ENCODE measurements at places on chromosomes 6 and 20. TPM values are rescaled to one million over a fixed set of nuclear protein-coding genes. Genes with fewer than 3 reads are reported as not detected.

DNA sequence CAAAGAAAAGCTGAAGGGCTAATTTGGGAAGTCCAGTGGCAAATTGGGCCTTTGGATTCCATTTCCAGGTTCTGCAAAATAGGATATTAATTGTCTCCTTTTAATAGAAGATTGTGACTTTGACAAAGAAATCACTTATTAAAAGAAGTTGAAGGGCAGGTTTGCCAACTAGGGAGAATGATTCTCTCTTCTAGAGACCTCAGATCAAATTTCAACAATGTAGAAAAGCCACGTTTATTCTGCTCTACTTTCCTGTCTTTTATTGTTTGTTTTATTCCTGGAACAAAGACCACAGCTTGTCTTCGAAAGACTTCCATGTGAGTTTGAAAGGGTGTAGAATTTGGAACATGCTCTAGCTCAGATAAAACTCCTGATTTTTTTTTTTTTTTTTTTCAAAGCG lies 65.5 kb upstream of the PRL start:
- no peak for DNase-seq

DNA sequence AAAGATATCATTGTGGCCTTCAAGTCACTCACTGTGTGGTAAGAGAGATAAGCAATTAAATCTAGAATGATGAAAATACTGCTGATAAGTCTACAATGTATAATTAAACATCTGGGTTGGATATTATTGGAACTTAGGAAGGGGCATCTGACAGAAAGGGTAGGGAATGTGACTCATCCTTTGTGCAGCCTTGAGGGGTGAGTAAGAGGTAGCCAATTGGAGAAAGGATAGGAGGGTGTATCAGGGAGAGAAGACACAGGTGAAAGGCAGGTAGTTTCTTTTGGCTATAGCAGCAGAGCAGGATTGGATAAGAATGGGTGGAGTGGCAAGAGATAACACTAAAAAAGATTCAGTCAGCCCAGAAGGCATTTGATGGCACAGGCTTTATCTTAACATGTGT lies 182.0 kb downstream of the COL21A1 start:
- DNase-seq = no peak

DNA sequence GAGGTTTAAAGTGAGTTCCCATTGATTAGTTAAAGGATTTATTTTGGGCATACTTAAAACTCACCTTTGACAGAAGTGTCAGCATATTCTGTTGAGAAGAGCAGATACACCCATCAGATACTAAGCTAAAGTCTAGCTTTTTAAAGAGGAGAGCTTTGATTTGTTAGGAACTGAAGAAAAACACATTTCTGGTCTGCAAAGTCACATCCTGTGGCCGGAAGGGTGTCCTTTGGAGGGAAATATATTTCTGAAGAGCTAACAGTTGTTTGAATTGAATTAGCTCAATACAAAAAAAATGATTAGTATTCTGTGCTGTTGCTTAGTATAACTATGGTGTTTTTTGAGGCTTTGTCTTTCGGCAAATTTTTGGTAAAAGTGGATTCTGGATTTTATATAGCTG lies 302.7 kb downstream of the RFPL4B start:
- DNase-seq = no peak

DNA sequence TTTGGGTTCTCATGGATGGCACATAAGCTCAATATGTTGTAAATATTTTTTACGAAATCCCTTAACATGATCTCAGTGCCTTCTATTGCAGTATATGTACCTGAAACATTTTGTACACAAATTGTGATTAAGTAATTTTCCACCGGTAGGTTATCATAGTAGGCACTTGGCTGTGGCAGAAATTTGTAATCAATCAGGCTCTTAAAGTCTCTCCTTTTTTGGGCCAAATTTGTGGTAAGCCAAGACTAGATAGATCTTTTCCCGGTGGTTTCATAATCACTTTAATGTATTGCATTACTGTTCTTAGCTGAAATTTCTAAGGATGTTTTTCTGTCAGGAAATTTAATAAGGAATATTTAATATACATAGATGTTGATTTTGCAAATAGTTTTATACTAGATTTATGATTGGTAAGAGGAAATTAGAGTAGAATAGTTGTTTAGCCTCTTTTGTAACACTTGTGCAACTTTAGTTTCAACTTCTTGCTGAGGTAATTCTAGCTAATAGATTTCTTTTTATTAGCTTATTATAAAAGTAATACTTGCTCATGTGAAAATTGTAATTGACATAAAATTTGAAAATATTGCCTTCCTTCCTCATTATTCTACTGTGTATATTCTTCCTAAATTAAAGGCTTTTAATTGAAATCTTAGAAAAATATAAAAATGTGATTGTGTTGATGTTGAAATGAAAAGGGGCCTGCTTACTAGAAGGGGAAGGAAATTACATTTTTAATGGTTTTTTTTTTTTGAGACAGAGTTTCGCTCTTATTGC lies 3.2 kb downstream of the PCMT1 start:
- no peak for DNase-seq

DNA sequence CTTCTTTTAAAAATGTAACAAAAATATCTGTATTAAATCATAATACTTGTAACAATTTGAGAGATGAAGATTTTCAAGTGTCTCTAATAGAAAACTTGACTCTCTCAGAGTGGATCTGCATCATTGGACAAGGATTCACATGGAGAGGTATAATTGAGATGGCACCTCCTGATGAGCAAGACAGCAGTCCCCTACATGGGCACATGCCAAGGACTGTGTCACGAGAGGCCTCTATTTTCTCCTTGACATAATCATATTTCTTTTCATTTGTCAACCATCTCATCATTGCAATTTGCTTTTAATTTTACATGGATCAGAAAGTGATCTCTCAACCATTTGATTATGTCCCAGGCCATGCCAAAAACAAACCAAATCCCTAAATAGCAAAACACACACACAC lies 206.8 kb upstream of the THEMIS start:
- no peak for DNase-seq

DNA sequence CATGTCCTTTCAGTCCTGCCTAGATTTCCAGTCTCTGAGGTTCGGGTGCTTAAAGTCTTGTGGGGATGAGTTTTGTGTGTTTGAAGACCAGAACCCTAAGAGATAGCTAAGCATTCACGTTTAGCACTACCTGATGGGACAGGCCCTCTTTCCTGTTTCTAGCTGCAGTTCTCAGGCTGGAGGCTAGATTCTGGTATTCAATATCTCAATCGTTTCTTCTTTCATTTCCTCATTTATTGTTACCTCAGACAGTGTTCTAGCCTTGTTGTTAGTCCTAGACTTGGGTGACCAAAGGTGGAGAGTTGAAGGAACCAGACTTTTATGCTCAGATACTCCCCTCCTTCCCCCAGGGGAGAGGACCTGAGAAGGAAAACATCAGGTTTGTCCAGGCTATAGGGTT lies 16.8 kb downstream of the CEP250 start:
- DNase-seq = no peak

The NPEPL1 gene
- 14.5 TPM for total RNA-seq

The CCR6 gene
- 0.37 TPM for total RNA-seq

GRCh38 chr6:148818939-148819575 lies 72.2 kb downstream of the UST start:
- no peak for DNase-seq

GRCh38 chr6:129719692-129720091 lies 9.7 kb upstream of the ARHGAP18 start:
- no peak for DNase-seq

- DNase-seq = no peak
Measured at GRCh38 chr6:157251586-157252247, 71.6 kb downstream of the TMEM242 start.

GRCh38 chr6:164929408-164929977 lies 379.9 kb downstream of the C6orf118 start:
- DNase-seq = no peak

The ADTRP gene
- 52.1 TPM for total RNA-seq

GRCh38 chr6:170212956-170213636 lies 77.8 kb downstream of the DLL1 start:
- DNase-seq = no peak

The PRDM13 gene
- not detected for total RNA-seq

DNA sequence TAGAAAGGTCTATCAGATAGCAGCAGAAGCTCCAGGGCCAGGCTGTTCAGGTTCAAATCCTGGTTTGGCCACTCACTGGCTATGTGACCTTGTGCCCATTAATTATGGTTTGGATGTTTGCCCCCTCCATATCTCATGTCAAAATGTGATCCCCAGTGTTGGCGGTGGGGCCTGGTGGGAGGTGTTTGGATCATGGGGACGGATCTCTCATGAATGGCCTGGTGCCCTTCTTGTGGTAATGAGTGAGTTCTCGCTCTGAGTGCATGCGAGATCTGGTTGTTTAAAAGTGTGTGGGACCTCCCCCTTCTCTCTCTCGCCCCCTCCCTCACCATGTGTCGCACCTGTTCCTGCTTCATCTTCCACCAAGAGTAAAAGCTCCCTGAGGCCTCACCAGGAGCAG lies 240.9 kb downstream of the LRFN2 start:
- no peak for DNase-seq

DNA sequence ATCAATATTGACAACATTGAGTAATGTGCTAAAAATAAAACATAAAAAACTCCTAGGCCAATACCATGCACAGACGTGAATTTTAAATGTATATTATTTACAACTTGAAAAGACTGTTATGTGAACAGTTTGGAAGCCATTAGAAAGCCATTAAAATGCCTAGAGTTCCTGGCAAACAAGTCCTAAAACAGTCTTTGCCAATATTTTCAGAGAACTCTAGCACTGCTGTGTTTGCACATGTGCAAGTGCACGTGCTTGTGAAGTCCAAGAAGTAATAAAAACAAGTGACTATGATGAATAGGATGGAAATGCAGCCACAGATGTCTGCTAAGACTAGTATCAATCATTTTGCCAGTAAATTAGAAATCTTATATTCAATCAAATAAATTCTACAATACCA lies 1447.6 kb downstream of the GRIK2 start:
- DNase-seq = no peak

DNA sequence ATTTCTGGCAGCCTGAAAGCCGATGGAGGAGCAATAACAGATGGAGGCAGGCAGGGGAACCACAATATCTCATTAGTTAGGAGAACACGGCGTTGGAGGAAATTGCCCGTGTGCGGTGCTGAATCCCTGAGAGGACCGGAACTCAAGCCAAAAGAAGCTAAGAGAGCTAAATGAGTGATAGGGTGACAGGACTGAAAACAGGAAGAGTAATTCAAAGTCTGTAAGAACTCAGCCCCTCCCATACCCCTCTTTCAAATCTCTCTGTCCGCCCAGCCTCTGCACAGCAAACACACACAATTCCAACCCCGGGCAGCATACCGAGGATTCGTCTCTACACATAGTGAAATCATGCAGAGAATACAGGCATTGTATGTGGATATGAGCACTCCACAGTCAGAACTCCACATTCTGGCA lies 2.6 kb upstream of the IPCEF1 start:
- DNase-seq = peak; percentile 18

The LIN28B gene
- total RNA-seq = not detected

DNA sequence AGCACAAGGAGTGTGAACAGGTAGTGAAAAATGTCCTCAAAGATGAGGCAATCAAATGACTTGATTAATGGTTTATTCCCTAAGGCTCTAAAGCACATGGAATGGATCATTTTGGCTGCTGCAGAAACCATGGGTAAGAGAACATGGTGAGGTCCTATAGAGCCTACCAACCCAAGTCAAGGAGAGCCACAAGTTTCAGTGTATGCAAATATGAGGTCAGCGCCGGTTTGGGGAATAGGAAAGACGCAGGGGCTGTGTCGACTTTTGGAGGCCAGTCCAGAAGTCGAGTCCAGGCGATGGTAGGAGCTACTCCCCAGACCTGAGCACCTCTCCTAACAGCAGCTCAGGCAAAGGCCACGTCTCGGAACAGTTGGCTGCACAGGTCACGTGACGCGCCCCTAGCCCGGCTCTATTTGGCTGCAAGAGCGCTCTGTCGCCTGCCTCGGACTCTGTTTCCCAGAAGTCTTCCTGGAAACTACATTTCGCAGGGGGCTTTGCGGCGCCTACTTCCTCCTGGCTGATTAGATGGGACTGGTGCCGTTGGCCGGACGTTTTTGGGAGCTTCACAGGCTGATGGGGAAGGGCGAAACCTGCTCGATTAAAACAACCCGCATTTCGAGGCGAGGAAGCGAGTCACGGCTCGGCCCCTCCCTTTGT lies 74.4 kb upstream of the CHD6 start:
- DNase-seq = peak; percentile 84

DNA sequence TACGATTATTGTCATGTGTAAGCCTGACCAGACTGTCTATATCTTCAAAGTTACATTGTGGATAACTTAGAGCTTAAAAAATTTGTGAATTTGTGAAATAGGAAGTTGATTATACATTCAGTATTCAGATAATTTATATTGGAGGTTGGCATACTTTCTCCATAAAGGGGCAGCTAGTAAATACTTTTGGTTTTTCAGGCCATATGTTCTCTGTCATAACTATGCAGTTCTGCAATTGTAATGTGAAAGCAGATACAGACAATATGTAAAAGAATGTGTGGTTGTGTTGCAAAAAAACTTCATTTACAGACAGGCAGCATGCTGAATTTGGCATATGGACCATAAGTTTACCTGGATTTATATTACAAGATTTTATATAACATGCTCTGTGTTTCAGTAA lies 29.3 kb downstream of the HSF2 start:
- no peak for DNase-seq

- DNase-seq = no peak
Measured at GRCh38 chr6:917296-917695, 224.4 kb upstream of the EXOC2 start.

- peak; percentile 8 for DNase-seq
Measured at GRCh38 chr6:1263039-1263849, 48.7 kb upstream of the FOXQ1 start.

- DNase-seq = no peak
Measured at GRCh38 chr6:137291441-137291840, 72.3 kb upstream of the IFNGR1 start.

DNA sequence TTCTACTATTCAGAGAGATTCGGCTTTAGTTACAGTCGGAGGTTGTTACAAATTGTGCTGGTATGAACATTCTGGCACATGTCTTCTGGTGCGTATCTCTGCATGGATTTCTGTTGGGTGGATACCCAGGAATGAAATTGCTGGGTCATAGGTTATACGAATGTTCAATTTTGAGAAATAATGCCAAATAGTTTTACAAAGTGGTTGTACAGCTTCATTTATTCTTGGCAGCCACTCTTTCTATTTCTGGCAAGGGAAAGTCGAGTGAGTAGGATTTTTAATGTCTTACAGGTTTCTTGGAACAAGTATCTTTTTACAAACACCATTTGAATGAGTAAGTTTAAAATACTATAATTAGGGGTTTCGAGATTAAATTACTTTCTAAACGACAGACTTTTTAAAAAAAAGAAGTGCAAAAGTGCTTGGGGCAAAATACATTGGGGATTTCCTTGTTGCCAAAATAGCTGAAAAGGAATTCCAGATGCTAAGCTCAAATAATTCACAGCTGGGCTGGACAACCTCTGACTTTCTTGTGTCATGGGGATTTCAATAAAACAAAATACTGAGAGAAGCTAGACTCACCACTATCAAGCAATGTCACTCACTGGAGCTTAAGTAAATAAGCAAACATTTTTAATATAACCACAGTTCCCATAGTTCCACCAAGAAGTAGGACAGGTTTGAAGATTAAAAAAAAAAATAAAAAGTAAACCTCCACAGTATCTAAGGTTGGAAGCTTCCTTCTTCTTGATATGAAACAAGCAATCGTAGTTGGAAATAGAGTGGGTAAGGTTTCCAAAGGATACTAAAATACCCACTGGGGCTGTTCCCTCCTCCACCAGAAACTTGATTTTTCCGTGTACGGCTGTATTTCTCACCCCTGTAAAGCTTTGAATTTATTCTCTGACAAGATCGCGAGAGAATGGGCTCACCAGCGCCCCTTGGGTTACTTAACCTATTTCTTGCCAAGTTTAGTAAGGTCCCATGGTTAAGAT lies 21.6 kb upstream of the GFOD1 start:
- no peak for DNase-seq

Data from activated naive CD4-positive, alpha-beta T cell treated with anti-CD3 and anti-CD28 coated beads for 36 hours (primary cell).